Neural cell (in vitro differentiated cells): ENCODE measurements at places on chromosomes 7 and 10. TPM values are rescaled to one million over a fixed set of nuclear protein-coding genes. Genes with fewer than 3 reads are reported as not detected.

Gene OGDHL
- 40.7 and 46.7 TPM in 2 replicates for polyA plus RNA-seq

Gene CAV2
- 1.1 TPM in 1 of 2 replicates, not detected in the other for polyA plus RNA-seq

Gene MAT1A
- not detected in 2 replicates for polyA plus RNA-seq

Gene CH25H
- polyA plus RNA-seq, result 0.22 TPM in 1 of 2 replicates, not detected in the other

Gene MUC3A
- not detected in 2 replicates for polyA plus RNA-seq

Gene ANXA8
- not detected in 2 replicates for polyA plus RNA-seq

Gene SAMD9
- not detected in 2 replicates for polyA plus RNA-seq

Gene GPR146
- polyA plus RNA-seq, result not detected in 2 replicates

Gene HYAL4
- 0.64 TPM in 1 of 2 replicates, not detected in the other for polyA plus RNA-seq

Gene TAS2R3
- not detected in 2 replicates for polyA plus RNA-seq

Gene CYP3A4
- not detected in 2 replicates for polyA plus RNA-seq

Gene STAG3
- polyA plus RNA-seq, result 0.64 TPM in 1 of 2 replicates, not detected in the other

Gene ATG9B
- polyA plus RNA-seq, result 1.2 and 1.4 TPM in 2 replicates

Gene RADIL
- polyA plus RNA-seq, result 4.1 and 6.6 TPM in 2 replicates

Gene PRPF18
- 43.9 and 56.7 TPM in 2 replicates for polyA plus RNA-seq

Gene MYH16
- not detected in 2 replicates for polyA plus RNA-seq

Gene PALD1
- 0.98 and 1.1 TPM in 2 replicates for polyA plus RNA-seq

Gene GIMAP2
- not detected in 2 replicates for polyA plus RNA-seq

Gene TCERG1L
- 0.53 TPM in 1 of 2 replicates, not detected in the other for polyA plus RNA-seq

Gene ITGB8
- polyA plus RNA-seq, result 11.2 and 12.2 TPM in 2 replicates

Gene CYP2C19
- polyA plus RNA-seq, result 0.16 TPM in 1 of 2 replicates, not detected in the other

Gene WNT2
- 0.16 TPM in 1 of 2 replicates, not detected in the other for polyA plus RNA-seq

Gene C10orf53
- not detected in 2 replicates for polyA plus RNA-seq

Gene SVOPL
- 0.93 and 3.0 TPM in 2 replicates for polyA plus RNA-seq

Gene TACR2
- not detected in 2 replicates for polyA plus RNA-seq

Gene ACSM6
- polyA plus RNA-seq, result not detected in 2 replicates

Gene CYCS
- 151 and 198 TPM in 2 replicates for polyA plus RNA-seq

Gene CDC14C
- polyA plus RNA-seq, result not detected in 2 replicates

Gene UNC5B
- 1.8 and 2.0 TPM in 2 replicates for polyA plus RNA-seq

Gene DGKI
- polyA plus RNA-seq, result 15.7 and 15.8 TPM in 2 replicates

Gene ASAH2
- polyA plus RNA-seq, result 4.3 and 20.8 TPM in 2 replicates

Gene METTL27
- 1.8 and 2.4 TPM in 2 replicates for polyA plus RNA-seq

Gene MMP21
- not detected in 2 replicates for polyA plus RNA-seq
